ENCODE measurements at places on chromosomes 4 and X.

DNA sequence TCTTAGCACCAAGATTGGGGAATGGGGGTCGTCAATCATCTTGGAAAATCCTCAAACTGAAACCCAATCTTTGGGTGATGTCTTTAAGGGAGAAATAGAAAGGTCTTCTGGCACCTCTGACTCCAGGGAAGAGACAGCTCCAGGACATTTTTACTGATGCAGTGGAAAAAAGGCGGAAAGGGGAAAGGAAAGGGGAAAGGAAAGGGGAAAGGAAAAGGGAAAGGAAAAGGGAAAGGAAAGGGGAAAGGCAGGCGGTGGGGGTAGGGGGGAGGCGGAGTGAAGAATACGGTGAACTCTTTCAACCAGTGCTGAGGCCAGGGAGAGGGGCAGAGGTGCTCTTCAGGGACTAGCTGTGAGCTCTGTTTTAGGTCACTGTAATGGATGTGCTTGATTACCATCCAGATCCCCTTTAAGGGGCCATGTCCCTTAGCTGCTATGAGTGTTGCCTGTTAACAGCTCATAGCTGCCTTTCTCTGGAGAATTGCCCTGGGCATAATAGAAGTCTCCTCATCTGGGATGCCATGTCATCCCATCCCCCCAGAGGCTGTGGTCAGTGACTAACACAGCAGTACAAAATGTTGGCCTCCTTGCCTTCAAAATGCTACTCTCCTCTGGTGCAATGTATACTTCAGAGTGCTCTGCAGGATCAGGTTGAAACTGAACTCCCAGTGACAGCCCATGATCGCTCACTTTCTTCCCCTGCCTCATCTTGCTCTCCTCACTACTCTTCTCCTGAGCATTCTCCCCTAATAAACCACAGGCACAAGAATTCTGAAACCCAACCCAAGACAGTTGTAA lies 92.4 kb upstream of the AP1S2 start:
- DNase-seq, result no peak

DNA sequence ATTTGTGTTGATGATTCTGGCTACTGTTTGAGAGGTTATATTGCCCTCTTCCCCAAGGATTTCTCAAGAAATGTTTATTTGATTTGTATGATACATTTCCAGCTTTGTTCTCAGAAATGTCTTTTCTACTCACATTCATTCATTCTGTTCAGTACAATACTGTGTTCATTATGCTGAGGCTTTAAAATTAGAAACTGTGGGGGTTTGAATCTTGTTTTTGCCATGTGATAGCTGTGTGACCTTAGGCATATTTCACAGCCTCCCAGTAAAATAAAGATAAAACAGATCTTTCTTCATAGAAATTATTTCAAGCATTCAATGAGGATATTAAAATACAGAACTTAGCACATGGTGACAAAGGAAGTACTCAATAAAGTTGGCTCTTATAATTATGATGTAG lies 123.9 kb downstream of the DMD start:
- DNase-seq, result no peak

GRCh38 chrX:67094061-67094460 lies 449.8 kb upstream of the AR start:
- no peak for DNase-seq

GRCh38 chr4:185811509-185812364 lies at the start of gene SORBS2:
TSS of gene SORBS2 (minus strand) at chr4:185812194. CDS start at chr4:185690571, 121,623 bp downstream.
- DNase-seq, result no peak

- DNase-seq, result no peak
Measured at GRCh38 chr4:91076147-91076546, 949.0 kb downstream of the CCSER1 start.

GRCh38 chr4:185796176-185796575 lies 15.8 kb downstream of the SORBS2 start:
- DNase-seq, result no peak
